Natural killer cell treated with Interleukin-12 subunit alpha and Interleukin-12 subunit beta and Interleukin-15 and Interleukin-18, amount 100 ng/mL, for 72 hours (primary cell): ENCODE measurements at places on chromosomes 5 and 9. TPM values are rescaled to one million over a fixed set of nuclear protein-coding genes. Genes with fewer than 3 reads are reported as not detected.

GRCh38 chr9:127360829-127361228, 36.1 kb upstream of the SLC2A8 start:
- no peak for DNase-seq

- no peak for DNase-seq
Observed at GRCh38 chr9:111945216-111945615, 48.6 kb downstream of the UGCG start.

GRCh38 chr5:8943301-8943700, 602.6 kb downstream of the SEMA5A start:
- DNase-seq: no peak

The OTULINL gene
- total RNA-seq: 10.7 TPM

- no peak for DNase-seq
Observed at GRCh38 chr5:168844016-168844921, 265.1 kb upstream of the PANK3 start.

The MACIR gene
- total RNA-seq: 5.9 TPM

DNA sequence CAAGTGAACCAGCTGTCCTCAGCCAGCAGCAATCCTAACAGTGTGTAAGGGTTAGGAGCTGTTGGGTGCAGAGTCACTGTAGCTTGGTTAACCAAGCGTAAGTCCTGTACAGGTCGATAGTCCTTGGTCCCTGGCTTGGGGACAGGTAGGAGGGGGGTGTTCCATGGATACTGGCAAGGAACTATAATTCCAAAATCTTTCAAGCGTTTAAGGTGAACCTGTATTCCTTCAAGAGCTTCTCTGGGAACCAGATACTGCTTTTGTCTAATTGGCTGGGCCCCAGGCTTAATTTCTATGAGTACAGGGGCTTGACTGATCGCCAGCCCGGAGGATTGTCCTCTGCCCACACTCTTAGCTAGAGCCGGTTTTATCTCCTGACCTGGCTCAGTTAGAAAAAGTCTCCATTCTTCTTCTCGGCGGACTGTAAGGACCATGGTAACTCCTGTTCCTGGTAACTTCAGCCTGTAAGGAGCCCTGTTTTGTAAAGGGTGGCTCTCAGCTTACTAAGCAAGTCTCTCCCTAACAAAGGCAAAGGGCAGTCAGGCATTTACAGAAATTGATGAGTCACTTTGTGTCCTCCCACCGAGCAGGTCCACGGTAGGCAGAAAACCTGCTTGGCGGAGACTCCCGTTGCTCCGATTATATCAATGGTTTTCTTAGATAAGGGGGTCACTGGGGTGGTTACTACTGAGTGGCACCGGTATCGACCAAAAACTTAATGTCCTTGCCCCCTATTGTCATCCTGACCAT, 6.0 kb upstream of the ZNF354C start:
- DNase-seq: no peak

DNA sequence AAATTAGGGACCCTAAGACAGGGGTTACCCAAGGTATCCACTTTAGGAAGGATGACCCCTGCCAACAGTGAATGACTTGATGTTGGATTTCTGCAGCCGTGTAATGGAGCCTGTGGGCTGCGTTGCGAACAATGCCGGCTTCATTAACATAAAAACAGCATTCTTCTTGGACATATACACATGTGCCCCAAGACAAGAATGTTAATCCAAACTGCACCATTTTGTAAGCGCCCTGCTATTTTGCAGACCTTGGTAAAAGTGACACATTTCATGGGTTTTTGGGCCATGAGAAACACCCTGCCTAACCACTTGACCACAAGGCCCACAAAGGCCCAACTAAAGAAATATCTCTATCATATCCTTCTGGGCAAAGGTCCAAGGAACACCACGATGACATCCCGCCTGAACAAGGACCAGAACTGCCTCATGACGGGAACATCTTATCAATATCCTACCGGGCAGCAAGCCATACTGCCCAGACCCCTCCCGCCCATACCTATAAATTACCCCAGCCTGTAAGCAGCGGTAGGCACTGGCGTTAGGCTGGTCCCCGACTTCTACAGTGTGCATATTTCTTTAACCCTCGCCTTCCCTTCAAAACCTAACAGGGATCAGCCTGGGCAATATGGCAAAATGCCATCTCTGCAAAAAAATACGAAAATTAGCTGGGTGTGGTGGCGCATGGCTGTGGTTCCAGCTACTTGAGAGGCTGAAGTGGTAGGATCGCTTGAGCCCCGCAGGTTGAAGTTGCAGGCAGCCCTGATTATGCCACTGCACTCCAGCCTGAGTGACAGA, 9.7 kb upstream of the PDCD1LG2 start:
- DNase-seq: no peak

- no peak for DNase-seq
Observed at GRCh38 chr5:168008555-168008954, 282.9 kb upstream of the WWC1 start.

The UBAP1 gene
- 44.8 TPM for total RNA-seq

The OR13C3 gene
- total RNA-seq: not detected

DNA sequence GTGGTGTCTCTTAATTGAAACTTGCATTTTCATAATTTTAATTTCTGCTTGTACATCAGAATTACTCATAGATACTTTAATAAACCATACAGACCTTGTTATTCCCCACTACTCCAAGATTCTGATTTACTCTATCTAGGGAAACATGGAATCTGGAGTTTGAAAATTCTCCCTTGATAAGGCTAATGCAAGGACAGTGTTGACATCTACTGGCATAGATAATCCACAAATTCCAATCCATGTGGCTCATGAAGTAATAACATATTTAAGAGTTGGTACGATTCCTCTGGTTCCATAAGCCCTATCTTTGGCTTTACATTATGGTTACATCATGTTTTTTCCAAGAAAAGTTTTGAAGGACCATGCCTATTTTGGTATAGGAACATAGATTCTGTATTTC, 759.2 kb downstream of the TLR4 start:
- DNase-seq: no peak

The SARDH gene
- 0.38 TPM for total RNA-seq

DNA sequence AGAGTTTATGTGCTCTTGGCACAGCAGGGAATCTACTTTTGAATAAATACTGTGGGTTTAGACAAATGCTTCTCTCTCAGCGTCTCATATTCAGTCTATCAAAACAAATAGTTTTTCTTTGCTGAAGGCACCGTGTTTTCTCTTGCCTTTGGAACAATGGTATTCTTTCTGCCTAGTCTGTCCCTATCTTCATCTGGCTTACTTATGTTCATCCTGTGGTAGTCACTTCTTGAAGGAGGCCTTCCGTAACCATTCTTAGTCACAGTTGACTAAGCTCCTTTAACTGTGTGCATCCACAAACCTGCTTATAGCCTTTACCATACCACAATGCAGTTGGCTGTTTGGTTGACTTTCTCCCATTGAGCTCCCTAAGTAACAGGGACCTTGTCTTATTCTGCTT, 45.9 kb downstream of the LARP1 start:
- no peak for DNase-seq

GRCh38 chr5:133546500-133546899, 65.8 kb downstream of the FSTL4 start:
- DNase-seq: no peak

DNA sequence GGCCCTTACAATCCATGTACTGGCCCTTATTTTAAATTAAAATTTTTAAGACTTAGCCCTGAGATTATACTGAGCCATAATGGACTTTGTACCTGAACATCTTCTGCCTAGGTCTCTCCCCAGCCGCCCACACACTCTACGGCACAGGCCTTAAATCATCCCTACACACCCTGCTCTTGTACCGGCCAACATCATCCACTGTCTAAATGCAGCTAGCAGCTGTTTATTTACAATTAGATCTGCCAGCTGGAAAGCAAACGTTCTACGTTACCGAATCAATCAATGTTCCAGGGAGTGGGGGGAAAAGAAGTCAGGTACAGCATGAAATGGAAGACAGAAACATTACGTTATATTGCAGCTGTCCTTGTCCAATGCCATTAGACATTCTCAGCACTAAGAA, 88.4 kb upstream of the GRAMD2B start:
- no peak for DNase-seq

GRCh38 chr9:14214065-14214684, 99.8 kb downstream of the NFIB start:
- DNase-seq: no peak

DNA sequence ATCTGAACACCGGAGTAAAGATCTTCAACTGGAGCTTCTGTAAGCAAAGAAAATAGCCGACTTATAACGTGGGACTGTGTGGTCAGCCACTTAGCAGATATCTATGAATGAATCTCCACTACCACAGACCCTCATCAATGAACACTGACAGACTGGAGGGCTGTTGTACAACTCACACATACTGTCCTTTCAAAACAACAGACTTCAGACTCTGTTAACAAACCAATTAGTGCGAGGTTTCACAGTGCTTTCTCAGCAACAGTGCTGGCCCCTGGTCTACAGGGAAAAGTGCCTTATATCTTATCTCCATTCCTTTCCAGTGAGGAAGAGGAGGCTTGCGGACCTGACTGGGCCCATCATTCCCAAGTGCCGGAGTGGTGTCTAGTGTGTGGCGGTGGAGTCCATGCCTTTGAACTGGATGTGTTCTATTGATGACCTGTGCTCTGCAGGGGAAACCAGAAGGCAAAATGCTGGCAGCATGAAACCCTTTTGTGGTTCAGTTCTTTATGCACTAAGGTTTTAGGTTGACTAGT, 33.8 kb downstream of the TSTD2 start:
- no peak for DNase-seq

The PRR16 gene
- not detected for total RNA-seq

- no peak for DNase-seq
Observed at GRCh38 chr5:73596705-73597328, 29.2 kb upstream of the ARHGEF28 start.

GRCh38 chr9:99465231-99465907, 243.3 kb downstream of the SEC61B start:
- no peak for DNase-seq

The C5orf52 gene
- not detected for total RNA-seq

The SLC31A2 gene
- total RNA-seq: 4.8 TPM

GRCh38 chr5:10307206-10308148, at the start of gene CMBL:
Gene CMBL (minus strand): TSS chr5:10307902. CDS start chr5:10290762, 17,140 bp downstream.
- DNase-seq: no peak

The SUSD3 gene
- total RNA-seq: 3.3 TPM

DNA sequence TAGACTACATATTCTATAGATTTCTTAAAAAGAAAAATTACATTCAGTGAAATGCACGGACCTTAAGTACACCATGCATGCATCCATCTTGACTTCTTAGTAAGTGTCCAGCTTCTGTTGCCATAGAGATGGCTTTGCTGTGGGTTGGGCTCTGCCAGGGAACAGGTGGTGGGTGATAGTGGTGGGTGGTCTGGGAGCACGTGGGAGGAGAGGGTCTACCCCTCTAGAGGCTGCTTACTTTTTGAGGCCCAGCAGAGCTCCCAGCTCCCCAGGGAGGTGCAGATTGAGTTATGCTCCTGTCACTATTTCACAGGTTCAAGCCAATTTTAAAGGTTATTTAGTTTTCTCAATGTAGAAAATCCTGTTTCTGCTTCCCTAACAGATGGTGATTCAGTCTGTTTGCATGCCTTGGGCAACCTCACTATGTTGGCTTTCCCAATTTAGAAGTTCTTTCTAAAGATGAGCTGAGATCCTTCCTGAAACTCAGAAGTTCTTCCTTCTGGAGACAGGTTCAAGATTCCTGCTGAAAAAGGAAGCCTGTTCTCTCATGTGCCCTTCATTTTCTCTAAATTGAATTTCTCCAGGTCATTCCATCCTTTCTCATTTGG, 107.4 kb upstream of the LHFPL2 start:
- no peak for DNase-seq

The ACTBL2 gene
- total RNA-seq: not detected

DNA sequence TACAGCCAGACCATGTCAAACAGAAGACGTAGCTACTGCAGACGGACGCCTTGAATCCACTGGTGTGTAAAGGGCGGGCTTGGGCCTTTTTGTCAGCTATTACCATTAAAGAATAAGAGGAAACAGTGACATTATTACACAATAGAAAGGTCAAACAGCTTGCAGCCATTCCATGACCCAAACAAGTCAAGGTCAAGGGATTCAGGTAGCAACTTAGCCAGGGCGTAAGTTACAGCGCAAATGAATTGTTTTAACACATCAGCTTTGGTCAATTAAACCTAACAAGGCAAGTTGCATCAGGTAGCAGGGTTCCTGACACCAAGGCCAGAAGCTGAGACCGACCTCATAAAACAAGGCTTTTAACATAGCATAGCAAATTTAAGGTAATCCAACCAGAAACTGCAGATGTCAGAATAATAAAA, 15.3 kb downstream of the NFIB start:
- no peak for DNase-seq

GRCh38 chr9:137465000-137465719, 6.0 kb upstream of the NSMF start:
- DNase-seq: no peak

GRCh38 chr9:128929560-128929959, 8.8 kb downstream of the PHYHD1 start:
- no peak for DNase-seq

DNA sequence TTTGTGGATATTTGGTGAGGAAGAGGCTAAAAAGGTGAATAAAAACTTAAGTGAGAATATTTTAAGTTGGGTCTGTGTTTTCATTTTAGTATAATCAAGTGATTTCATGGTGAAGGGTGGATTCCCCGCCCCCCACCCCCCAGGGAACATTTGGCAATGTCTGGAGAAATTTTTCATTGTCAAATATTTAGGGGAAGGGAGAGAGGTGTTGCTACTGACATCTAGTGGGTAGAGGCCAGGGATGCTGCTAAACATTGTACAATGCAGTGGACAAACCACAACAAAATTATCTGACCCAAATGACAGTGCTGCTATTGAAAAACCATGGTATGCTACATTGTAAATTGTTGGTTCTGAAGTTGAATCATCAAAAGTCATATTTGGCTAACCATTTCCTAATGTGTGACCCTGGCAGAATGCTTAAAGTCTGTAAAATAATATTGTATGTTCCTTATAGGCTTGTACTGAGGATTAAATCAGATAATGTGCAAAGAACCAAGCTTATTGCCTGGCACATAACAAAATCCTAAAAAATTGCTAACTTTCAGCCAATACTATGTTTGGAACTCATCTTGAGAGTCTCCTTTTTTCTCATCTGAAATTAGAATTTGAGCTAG, 5.6 kb downstream of the C5orf24 start:
- DNase-seq: no peak

- no peak for DNase-seq
Observed at GRCh38 chr5:170286386-170286925, 11.1 kb downstream of the LCP2 start.

GRCh38 chr5:14156650-14157492, 13.7 kb downstream of the TRIO start:
- DNase-seq: no peak

The RFESD gene
- total RNA-seq: 5.5 TPM

The PSD2 gene
- total RNA-seq: not detected

The AMBP gene
- not detected for total RNA-seq

DNA sequence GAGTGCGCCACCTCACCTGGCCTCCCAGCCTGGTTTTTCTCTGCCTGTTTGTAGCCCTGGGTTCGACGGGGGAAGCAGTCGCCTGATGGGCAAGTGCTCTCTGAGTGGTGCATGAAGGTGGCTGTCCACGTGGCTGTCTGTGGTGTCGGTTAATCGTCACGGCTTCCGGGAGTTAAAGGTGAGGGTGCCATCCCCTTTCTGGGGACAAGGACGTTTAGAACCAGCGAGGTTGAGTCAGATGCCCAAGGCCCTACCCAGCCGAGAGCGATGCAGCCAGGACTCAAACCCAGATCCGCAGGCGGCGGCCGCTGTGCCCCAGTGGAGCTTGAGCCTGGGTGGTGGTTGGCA, 47.7 kb downstream of the RXRA start:
- DNase-seq: no peak

The PCDHGC5 gene
- not detected for total RNA-seq
